ENCODE measurements at places on chromosomes 3 and 15. TPM values are rescaled to one million over a fixed set of nuclear protein-coding genes. Genes with fewer than 3 reads are reported as not detected.

Gene CHDH
- total RNA-seq = 40.4 TPM

Gene DUOXA2
- not detected for total RNA-seq

Gene BCL2A1
- 0.31 TPM for total RNA-seq

- peak overlapping the region; percentile 35 for H3K27ac ChIP-seq
- H3K36me3 ChIP-seq = peaks cover 56% of the 10 kb centered on the region
- DNase-seq = peak; percentile 15
- no peak overlapping the region for H3K4me3 ChIP-seq
Observed at GRCh38 chr15:66498501-66499386, 1.2 kb upstream of the SNAPC5 start.

DNA sequence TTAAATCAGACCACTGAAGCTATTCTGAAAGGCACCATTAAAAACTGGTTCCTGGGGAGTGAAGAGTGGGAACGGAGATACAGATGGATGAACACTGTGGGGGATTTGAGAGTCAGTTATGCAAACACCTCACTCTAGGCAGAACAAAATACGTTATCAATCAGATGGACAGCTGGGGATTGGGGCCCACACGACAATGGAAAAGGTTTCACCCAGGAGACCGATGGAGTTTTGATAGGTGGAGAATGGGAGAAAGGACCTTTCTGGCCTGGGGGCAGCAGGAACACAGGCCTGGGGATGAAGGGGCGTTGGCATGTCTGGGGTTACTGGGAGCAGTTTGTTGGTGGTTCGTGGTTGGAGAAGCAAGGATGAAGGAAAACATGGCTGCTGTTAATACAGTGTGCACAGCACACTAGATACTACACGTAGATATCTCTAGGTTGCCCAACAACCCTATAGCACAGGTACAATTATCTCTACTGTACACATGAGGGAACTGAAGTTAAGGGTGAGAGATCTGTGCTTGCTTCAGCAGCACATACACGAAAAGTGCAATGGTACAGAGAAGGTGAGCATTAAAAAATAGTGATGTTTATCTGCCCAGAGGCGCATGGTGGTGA is 16.5 kb downstream of the ST6GAL1 start:
- 0 out of 2 replicates have a peak, but pooled peaks cover 8% of the 10 kb centered on the region for H3K4me1 ChIP-seq
- no peaks in the 10 kb centered on the region for H3K36me3 ChIP-seq
- H3K4me3 ChIP-seq = no peak overlapping the region
- DNase-seq = no peak
- H3K27me3 ChIP-seq = no peaks in the 10 kb centered on the region

- H3K4me3 ChIP-seq = no peak overlapping the region
- no peaks in the 10 kb centered on the region for H3K36me3 ChIP-seq
- no peaks in the 10 kb centered on the region for H3K4me1 ChIP-seq
- DNase-seq = no peak
- H3K27ac ChIP-seq = no peak overlapping the region
- no peaks in the 10 kb centered on the region for H3K27me3 ChIP-seq
Observed at GRCh38 chr3:152976239-152976638, 141.3 kb downstream of the P2RY1 start.
